Activated T-helper 1 cell treated with anti-CD3 and anti-CD28 coated beads, Interleukin-2, amount 50 U/mL, for 16 hours (primary cell): ENCODE measurements at places on chromosomes 1 and 21.
A peak's percentile ranks its signal among the peaks of the same experiment; 100 is the strongest.

DNA sequence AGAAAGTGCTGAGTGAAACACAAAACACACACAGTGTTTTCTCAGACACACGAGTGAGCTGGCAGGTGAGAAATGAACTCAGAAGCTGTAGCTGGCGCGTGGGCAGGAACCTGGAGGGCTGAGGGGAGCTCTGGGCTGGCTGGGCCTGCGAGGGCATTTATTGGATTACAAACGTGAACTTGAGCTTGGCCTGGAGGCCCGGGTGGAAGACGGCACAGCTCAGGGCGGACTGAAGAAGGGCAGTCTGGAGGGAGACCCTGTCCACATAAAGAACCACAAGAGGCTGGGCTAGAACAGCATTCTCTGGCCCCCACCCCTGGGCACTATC is 52.1 kb upstream of the ADARB1 start:
- no peak for DNase-seq

GRCh38 chr21:36708286-36709029 is 9.5 kb downstream of the SIM2 start:
- no peak for DNase-seq

DNA sequence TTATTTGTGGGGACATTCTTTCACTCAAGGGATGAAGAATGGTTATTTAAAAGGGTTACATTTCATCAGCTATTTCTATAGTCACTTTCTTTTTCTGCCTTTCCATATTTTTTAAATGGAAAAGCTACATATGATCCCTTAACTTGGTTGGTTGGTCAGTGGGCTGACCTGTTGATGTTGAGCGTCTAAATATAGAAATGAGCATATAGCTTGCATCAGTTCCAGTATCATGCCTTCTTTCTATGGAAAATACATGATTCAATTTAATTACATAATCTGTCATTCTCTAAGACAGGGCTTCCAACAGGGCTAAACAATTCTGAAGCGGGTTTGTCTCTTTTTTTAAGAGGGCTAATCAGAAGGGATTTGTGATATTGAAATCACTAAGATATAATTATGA is 40.6 kb downstream of the TYW3 start:
- no peak for DNase-seq

DNA sequence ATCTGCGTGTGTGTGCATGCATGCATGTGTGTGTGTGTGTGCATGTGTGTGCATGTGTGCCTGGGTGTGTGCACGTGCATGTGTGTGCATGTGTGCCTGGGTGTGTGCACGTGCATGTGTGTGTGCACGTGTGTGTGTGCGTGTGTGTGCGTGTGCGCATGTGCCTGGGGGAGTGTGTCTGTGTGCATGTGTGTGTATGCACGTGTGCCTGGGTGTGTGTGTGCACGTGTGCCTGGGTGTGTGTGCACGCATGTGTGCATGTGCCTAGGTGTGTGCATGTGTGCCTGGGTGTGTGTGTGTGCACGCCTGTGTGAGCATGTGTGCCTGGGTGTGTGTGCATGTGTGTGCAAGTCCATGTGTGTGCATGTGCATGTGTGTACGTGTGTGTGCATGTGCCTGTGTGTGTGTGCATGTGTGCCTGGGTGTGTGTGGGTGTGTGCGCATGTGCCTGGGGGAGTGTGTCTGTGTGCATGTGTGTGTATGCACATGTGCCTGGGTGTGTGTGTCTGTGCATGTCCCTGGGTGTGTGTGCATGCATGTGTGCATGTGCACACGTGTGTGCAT is 29.3 kb upstream of the COL6A2 start:
- DNase-seq: no peak

DNA sequence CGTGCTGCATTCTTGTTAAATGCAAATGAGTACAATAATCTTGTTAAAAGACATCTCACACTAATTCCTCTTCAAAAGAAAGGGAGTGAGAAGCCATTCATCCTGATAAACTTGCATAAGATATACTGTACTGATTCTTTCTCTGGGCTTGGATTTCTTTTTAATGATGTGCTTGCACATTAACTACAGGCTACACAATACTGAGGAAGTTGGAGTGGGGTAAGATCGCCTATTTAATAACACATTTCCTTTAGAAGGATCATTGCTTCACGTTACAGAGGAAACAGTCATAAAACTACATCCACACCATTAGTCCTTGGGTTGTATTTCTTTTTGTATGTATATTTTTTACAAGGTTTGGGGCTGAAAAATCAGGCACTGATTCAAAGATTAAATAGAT is 36.6 kb downstream of the NRIP1 start:
- DNase-seq: no peak

DNA sequence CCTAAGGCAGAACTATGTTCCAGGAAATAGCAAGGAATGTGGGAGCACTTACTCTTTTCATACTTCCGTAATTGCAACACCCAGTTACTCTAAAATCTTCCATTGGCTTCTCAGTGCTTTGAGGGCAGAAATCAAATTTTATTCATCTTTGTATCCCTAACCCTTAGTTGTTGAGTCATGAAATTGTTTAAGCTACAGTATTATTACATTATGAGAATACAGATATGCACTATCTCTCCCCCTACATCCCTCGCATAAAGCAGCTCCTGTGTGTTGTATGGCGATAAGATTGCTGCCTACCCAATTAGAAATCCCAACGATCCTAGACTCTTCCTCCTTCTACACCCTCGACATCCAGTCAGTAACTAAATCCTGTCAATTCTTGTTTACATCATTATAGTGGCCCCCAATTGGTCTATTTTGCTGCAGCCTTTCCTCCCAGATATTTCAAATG is 2.6 kb downstream of the AIDA start:
- no peak for DNase-seq

DNA sequence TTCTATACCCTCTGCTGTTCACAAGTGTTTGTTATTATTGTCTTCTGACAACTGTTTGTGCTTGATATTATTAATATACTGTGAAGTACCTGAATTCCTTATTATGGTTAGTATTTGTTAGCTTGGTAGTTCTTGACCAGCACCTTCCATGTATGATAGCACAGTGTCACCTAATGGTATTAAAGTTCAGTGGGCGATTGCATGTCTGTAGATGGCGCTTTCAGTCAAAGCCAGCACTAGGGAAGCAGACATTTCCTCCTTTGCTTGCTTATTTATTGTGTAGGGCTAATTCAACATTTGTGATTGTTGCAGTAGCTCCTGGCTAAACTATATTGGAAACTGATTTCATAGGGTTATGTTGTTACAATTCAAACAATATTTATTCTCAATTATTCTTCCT is 218.0 kb downstream of the ZP4 start:
- DNase-seq: no peak

DNA sequence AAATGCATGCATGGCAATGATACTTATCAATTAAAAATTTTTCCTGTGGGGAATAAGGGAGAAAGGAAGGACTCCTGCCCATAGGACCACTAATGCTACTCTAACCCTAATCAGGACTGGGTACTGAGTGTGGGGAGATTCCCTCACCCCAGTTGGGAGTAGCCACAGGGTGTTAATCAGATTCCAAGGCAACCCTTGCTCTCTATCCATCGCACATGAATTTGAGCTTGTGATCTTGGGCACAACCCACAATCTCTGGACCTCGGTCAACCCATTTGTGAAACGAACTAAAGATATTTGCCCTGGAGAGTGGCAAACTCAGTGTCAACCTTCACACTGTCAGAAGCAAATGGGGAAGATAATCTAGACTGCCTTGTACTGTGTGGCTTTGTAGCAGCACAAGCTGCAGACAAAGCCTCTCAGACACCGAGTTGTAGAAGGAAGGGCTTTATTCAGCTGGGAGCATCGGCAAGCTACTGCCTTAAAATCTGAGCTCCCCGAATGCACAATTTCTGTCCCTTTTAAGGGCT is 69.5 kb downstream of the SERINC2 start:
- no peak for DNase-seq

DNA sequence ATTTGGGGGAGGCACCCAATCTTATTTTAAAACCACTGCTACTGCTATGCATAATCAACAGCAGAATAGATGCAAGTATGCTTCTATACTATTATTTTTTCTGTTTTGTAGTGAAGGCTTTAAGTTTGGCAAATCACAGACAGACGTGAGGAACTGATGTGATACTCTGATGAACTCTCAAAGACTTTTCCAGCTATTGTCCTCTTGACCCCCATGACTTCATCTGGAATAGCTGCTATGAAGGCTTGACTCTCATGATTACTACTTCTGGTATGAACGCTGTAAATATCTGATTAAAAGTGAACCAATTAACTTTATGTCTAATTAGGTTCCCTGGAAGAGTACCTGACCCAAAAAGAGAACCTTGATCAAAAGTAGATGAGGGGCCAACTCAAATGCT is 49.1 kb downstream of the EYA3 start:
- DNase-seq: no peak

DNA sequence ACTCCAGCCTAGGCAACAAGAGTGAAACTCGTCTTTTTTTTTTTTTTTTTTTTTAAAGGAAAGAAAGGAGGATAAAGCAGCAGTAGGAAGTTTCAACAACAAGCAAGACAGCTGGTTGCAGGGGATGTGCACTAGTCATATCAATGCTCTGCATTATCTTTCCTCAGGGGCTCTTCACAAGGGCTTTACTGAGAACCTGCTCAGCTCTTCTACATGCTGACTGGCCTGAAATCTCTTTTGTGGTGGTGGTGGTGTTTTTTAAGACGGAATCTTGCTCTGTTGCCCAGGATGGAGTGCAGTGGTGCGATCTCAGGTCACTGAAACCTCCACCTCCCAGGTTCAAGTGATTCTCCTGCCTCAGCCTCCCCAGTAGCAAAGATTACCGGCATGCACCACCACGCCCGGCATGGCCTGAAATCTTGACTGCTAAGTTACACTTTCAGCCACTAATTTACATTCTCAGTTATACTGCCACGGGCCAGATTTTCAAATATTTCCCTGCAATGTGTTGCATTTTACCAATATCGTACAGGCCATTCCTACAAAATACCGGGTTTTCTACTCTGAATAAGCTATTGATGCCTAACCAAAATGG is 68.0 kb downstream of the PUM1 start:
- DNase-seq: no peak

- no peak for DNase-seq
Observed at GRCh38 chr1:162950187-162950586, 89.2 kb upstream of the CCDC190 start.

GRCh38 chr21:31186916-31187315 is 148.6 kb upstream of the KRTAP19-8 start:
- DNase-seq: no peak

GRCh38 chr1:91653183-91653582 is 152.5 kb downstream of the CDC7 start:
- no peak for DNase-seq

GRCh38 chr1:9347095-9347850 is 54.6 kb downstream of the SPSB1 start:
- no peak for DNase-seq

DNA sequence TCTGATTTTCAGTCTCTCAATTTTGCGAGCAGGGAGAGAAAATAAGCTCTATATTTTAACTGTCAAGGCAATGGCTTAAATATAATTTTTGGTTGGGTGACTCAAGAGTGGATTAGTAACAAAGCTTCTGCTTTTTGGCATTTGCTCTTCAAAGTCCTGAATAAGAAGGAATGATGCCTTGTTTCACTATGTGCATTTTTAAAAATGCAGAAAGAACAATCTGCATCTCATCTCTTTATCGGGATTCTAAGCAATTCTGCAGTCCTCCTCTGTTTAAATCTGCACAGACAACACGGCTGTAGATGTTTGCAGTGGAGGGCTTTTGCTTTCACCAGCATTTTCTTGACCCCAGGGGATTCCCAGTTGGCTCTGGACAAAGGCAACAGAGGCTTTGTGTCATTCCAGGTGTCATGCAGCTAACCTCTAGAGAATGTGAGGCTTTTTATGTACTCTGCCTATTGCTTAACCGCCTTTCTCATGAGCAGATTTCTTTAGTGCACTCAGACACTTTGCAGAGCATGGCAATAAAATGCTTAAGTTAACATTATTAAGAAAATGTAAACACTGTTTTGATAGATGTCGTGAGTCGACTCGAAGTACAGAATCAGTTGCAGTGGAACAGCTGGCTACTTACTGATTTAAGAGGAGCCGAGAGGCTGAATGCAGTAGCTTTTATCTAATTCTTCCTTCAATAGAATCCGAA is 783.2 kb upstream of the NEGR1 start:
- no peak for DNase-seq

DNA sequence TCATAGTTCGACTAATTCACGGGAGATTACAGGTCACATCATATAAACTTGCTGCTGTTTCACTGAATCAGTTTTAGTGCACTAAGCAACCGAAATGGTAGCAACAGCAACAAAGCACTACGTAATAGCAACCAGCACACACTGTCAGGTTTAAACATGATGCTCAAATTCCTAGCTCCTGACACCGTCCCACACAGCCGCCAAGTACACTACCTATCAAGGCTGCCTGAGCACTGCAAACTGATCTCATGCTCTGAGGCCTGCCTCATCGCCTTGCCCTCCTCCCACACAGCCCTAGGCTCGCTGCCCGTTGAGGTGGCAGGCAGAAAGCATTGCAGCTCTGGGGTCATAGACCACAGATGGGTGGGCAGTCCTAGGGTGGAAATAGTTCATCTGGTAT is 12.4 kb downstream of the LAMC2 start:
- no peak for DNase-seq

DNA sequence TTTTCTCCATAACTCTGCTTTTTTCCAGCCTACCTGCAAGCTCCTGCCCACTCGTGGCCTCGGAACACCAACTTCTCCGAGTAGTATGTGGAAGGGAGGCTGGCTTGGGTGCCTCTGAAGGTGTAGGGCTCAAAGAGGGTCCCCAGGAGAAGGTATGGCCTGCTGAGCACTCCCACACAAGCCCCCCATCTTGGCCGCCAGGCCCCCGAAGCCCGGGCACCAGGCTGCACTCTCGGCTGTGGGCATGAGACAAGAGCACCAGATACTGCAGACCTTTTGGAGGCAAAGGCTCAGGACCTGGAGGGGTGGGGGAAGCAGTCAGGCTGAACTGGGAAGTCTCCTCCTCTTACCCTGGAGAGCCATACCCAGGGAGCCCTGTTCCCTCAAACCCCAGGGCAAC is 1.7 kb downstream of the ZNF692 start:
- DNase-seq: no peak

- peak; percentile 79 for DNase-seq
Observed at GRCh38 chr1:109687641-109688499, at the start of gene GSTM1. GSTM1 (plus strand) TSS chr1:109687817; CDS start chr1:109687874, 57 bp downstream.

- no peak for DNase-seq
Observed at GRCh38 chr1:157770442-157771043, 6.4 kb downstream of the FCRL2 start.

GRCh38 chr21:30515681-30516080 is 13.7 kb upstream of the KRTAP19-5 start:
- no peak for DNase-seq

DNA sequence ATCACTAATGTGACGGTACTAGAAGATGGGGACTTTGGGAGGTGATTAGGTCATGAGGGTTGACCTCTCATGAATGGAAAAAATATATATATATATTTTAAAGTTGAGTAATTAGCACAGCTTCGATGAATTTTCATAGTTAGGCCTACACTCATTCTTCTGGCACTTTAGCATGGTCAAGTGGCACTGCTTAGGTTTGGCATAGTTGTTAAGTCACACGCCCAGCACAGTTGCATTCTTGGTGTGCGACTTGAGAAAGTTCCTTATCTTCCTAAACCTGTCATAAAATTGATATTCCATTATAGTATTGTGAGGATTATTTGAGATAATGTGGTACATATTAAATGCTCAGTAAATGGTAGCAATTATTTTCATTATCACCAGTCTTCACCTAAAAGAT is 47.7 kb downstream of the MAN1A2 start:
- no peak for DNase-seq

- no peak for DNase-seq
Observed at GRCh38 chr1:38500891-38501290, 358.7 kb downstream of the RRAGC start.

GRCh38 chr1:225660544-225660946 is 7.6 kb upstream of the ENAH start:
- no peak for DNase-seq

- no peak for DNase-seq
Observed at GRCh38 chr1:81458186-81458585, 342.5 kb upstream of the ADGRL2 start.
